ENCODE measurements at places on chromosomes 1 and 21.

- DNase-seq: no peak
These were observed 1.1 kb downstream of the ZNF672 start for GRCh38 chr1:248839168-248839555.

GRCh38 chr1:117235863-117236465 is 25.2 kb upstream of the VTCN1 start:
- DNase-seq: no peak

GRCh38 chr1:175208773-175209492 is 16.4 kb upstream of the KIAA0040 start:
- DNase-seq: no peak

DNA sequence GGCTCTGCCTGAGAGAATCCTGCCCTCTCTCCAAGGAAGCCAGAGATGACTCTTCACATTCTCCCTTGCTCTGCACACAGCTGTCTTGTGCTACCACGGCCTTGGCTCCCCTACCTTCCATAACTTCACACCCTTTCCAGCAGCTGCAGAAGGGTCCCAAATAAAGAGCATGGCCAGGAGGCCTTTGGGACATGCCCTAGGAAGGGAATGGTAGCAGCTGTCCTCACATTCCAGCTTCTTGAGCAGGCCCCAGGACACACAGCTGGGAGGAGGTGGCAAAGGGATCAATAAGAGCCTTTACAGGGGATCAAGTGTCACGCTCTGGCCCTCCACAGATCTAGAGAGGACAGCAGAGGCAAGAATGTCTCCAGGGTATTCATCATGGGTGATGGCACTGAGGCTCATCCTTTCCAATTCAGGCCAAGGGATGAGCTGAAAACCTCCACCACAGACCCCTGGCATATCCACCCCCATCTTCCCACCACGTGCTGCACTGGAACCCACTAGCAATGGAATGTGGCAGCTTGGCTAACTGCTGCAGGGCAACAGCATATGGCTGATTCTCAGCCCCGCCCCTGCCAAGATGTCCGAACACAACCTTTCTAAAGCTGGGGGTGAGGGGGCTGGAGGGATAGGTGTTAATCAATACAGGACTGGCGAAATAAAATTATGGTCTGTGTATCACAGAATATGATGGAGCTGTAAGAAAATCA is 17.8 kb upstream of the RAB29 start:
- DNase-seq: no peak

DNA sequence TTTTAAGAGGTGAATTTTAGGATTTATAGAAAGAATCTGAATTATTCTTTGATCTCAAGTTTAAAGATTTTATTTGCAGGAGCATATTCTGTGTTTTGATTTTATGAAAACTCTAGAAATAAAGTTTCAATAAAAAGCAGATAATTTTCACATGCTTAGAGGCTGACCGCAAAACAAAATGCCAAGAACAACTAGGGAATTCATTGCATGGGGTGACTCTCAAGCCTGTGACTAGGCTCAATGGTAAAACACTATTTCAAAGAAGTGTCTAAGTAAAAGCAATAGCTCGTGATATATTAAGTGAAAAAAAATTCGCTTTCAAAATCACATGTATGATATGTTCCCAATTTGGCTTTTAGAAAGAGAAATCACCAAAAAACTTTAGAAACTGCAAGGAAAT is 49.6 kb downstream of the RPL5 start:
- DNase-seq: no peak

GRCh38 chr1:240320659-240321058 is 229.0 kb downstream of the FMN2 start:
- DNase-seq: no peak

DNA sequence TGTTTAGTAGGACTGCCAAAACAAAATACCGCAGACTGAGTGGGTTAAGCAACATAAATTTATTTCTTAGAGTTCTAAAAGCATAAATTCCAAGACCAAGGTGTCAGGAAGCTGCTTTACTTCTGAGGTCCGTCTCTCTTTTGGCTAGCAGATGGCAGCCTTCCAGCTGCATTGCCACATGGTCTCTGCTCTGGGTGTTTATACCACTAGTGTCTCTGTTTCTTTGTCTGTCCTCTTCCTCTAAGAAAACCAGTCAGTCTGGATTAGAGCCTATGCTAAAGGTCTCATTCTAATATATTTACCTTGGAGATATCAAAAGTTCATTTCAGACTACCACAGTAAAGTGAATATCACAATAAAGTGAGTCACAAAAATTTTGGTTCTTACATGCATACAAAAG is 519.8 kb downstream of the COL11A1 start:
- DNase-seq: no peak

GRCh38 chr1:178575611-178576361 is 62.9 kb downstream of the TEX35 start:
- no peak for DNase-seq

- DNase-seq: no peak
These were observed 247.7 kb upstream of the PTBP2 start for GRCh38 chr1:96473791-96474434.

- no peak for DNase-seq
These were observed 47.3 kb upstream of the LRRC52 start for GRCh38 chr1:165496501-165496900.

DNA sequence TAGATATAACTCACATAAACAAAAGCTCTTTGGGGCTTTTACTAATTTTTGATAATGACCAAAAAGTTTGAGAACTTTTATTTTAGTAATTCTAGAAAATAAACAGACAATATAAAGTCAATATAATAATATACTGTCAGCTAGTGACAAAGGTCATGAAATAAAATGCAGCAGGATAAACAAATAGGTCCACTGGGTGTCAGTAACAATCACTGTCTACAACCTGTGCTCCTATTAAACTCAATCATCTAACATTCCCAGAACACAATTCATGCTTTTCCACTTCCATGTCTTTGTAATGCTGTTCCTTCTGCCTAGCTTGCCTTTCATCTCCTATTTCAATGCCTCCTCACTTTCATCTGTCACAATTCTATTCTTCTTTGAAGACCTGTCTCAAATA is 186.1 kb downstream of the GIPC2 start:
- DNase-seq: no peak

Data from stimulated activated CD8-positive, alpha-beta memory T cell treated with anti-CD3 and anti-CD28 coated beads, Interleukin-2, amount 100 ng/mL, for 1 hour (primary cell).